Panc1 (cell line): ENCODE measurements at places on chromosomes 5 and 9.

GRCh38 chr9:69444791-69445190 lies 119.8 kb downstream of the ENTREP1 start:
- H3K4me1 ChIP-seq = no peaks in the 10 kb centered on the region
- DNase-seq = no peak
- no peaks in the 10 kb centered on the region for H3K27me3 ChIP-seq

GRCh38 chr5:98902733-98903132 lies 26.1 kb downstream of the CHD1 start:
- peaks cover 64% of the 10 kb centered on the region for H3K36me3 ChIP-seq
- no peak for DNase-seq
- H3K27ac ChIP-seq = no peak overlapping the region
- peaks cover 9% of the 10 kb centered on the region for H3K4me1 ChIP-seq
- no peak overlapping the region for H3K4me3 ChIP-seq
- H3K27me3 ChIP-seq = no peaks in the 10 kb centered on the region

GRCh38 chr9:105887679-105888078 lies 193.3 kb downstream of the TMEM38B start:
- H3K27ac ChIP-seq = no peak overlapping the region
- no peaks in the 10 kb centered on the region for H3K4me1 ChIP-seq
- no peak overlapping the region for H3K4me3 ChIP-seq
- DNase-seq = no peak

DNA sequence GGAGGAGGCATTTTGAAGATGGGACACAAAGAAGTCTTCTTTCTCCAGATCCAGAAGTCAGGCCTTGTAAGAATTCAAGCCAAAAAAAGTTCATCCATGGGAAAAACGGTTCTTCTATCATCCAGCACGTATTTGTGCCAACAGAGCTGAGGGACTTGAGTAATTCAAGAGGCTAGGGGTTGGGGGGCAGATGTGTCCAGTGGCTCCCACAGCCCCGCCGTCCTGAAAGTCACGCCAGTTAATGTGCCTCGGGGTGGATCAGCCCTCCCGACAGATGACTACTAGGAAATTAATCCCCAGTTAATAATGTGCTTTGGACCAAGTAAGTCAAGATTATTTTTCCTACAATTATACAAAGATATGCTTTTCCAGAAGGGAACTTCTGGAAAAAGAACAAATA lies 23.4 kb downstream of the NREP start:
- H3K36me3 ChIP-seq = no peaks in the 10 kb centered on the region
- DNase-seq = no peak
- H3K27ac ChIP-seq = no peak overlapping the region
- H3K4me3 ChIP-seq = no peak overlapping the region

GRCh38 chr5:57166276-57166675 lies 7.6 kb upstream of the GPBP1 start:
- DNase-seq = no peak
- no peaks in the 10 kb centered on the region for H3K36me3 ChIP-seq
- H3K4me3 ChIP-seq = no peak overlapping the region
- no peaks in the 10 kb centered on the region for H3K27me3 ChIP-seq
- H3K27ac ChIP-seq = no peak overlapping the region
